ENCODE measurements at places on chromosomes 12 and 14.
A peak's percentile ranks its signal among the peaks of the same experiment; 100 is the strongest.

GRCh38 chr14:31457665-31458659 is 656 bp upstream of the DTD2 start:
- no peak for DNase-seq

DNA sequence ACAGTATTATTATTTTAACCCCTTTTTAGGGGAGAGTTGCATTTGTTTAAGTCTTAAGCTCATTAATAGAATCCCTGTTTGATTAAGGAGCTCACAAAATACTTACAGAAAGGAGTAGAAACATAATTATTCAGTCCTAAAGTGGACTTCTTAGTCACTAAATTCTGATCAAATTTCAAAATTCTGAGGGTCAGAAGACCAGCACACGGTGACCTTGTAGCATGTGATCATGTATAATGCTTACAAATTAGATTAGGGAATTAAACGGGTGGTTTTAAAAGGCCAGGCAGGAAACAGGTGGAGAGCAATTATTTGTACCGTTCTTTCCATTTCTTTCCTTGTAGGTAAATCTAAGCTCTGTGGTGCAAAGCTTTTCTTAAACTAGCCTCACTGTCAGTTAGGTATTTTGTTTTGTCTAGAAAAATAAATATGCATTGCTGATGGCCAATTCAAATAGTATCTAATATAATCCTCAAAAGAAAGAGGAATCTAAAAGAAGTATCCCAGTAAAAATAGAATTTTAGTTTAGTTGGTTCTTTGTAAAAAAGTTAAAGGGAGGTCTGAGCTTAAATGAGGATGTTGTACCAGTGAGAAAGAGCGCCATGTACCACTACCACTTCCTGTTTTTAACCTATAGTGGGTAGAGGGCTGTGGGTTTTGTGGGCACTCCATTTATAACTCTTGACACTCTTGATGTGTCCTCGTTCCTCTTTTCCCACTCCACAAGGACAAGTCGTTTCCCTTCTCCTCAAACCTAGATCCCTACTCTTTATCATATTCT is 51.1 kb downstream of the SLC38A1 start:
- DNase-seq, result no peak

GRCh38 chr14:65080960-65081747 is 21.2 kb downstream of the MAX start:
- no peak for DNase-seq

- DNase-seq, result no peak
Measured at GRCh38 chr12:1003600-1004271, 12.7 kb downstream of the ERC1 start.

GRCh38 chr12:125871811-125872594 is 806.8 kb downstream of the AACS start:
- DNase-seq, result no peak

- no peak for DNase-seq
Measured at GRCh38 chr12:29072631-29073030, 76.4 kb upstream of the FAR2 start.

DNA sequence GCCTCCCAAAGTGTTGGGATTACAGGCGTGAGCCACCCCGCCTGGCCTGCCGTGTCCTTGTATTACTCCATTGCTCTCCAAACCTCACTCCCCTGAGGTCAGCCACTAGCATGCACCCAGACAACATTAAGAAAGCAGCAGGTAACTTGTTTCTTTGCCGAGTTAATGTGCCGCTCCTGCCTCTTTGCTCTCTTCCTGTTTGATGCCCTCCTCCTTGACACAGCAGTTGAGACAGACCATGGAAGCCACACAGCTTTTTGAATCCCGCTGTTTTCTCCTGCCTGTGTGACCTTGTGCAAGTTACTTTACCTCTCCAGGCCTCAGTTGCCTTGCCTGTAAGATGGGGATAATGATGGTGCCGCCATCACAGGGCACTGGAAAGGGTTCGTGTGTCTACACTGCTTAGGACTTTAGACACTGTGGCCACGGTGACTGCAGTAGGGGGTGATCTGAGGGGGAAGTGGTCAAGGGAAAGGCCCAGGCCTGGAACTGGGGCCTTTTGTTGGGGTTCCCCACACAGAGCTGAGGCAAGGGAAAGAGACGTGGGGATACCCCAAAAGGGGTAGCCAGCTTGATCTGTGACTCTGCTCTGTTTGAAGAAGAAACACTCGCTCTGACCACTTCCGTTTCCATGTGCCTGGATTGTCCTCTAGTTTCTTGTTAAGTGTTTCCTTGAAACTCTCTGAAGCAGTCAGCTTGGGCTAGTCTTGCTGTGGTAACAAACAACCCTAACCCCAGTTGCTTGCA is 69.3 kb downstream of the RIN3 start:
- no peak for DNase-seq

GRCh38 chr12:131389054-131390013 is 321.6 kb upstream of the SFSWAP start:
- DNase-seq, result no peak

DNA sequence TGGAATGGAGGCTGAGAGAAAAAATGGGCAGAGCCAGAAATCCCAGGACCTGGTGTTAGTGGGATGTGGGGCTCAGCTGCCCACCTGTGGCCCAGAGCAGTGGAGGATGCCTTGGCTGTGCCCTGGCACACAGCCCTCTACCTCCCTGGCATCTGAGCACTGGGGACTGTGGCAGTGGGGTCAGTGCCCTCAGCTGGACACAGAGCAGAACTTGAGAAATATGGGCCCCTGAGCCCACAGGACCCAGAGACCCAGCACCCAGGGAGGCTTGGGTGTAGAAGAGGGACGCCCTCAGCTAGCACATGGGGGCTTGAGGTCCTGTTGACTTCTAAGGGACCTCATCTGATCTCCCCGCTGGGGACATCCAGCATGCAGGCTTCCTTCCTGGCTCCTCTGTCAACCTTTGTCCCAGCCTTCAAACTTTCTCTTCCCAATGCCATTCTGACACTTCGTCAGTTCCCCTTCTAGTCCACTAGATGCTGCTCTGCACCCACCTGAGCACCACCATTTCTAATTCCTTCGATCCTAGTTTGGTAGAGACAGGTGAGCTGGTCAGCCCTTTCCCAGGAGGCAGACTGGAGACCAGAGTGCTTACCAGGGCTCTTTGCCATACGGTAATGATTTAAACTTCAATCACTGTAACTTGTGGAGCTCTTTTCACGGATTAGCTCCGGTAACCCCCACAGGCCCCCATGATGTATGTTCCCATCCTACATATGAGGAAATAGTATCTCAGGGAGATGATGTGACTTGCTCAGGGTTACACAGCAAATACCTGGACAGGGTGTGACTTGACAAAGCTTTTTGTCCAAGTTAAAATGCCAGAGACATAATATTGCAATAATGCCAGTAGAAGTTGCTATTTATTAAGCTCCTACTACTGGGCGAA is 143.7 kb downstream of the ASCL4 start:
- no peak for DNase-seq

DNA sequence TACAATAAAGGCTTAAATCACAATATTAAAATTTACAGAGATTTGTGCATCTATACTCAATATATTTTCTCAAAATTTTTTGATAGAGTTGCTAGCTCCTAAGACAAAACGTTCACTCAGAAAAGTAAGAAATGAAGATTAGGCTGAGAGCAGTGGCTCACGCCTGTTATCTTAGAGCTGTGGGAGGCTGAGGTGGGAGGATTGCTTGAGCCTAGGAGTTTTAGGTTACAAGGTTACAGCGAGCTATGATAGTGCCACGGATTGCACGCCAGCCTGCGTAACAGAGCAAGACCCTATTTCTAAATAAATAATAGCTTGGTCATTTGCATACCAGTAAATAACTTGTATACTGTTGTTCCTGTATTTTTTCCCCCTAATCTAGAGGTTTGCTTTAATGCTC is 35.0 kb upstream of the CFL2 start:
- DNase-seq, result no peak

- peak; percentile 49 for DNase-seq
Measured at GRCh38 chr12:52496590-52497071, 3.6 kb upstream of the KRT6A start.

- no peak for DNase-seq
Measured at GRCh38 chr14:35287431-35288013, 4.7 kb upstream of the PSMA6 start.

DNA sequence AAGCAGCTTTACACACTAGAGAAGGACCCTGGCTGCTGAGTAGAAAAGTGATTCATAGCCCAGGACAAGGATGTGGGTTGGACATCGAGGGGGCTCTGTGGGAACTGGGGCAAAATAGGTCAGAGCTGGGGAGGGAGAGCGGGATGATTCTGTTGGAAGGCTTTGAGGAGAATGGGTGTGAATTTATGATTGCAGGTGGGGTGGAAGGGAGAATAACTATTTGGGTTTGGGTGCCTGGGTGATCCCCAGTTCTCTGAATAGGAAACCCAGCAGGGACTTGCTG is 13.1 kb downstream of the SERPINA3 start:
- no peak for DNase-seq

DNA sequence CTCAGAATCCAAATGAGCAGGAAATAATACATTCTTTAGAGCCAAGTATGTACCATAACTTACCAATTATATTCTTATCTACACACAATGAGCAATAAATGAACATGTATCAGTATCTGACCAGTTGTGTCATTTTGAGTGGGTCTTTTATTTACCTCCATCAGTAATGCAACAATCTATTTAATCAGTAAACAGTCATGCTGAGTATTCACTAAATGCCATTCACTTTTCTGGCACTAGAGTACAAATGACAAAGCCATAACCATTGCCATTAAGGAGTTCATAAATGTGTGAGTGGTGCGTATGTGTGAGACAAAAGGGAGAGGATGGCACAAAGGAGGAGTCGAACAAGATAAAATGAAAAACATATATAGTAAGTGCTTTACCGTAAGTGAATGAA is 1.5 kb upstream of the STRAP start:
- no peak for DNase-seq

GRCh38 chr14:106562451-106562850 is 1036.1 kb downstream of the TMEM121 start:
- DNase-seq, result no peak

DNA sequence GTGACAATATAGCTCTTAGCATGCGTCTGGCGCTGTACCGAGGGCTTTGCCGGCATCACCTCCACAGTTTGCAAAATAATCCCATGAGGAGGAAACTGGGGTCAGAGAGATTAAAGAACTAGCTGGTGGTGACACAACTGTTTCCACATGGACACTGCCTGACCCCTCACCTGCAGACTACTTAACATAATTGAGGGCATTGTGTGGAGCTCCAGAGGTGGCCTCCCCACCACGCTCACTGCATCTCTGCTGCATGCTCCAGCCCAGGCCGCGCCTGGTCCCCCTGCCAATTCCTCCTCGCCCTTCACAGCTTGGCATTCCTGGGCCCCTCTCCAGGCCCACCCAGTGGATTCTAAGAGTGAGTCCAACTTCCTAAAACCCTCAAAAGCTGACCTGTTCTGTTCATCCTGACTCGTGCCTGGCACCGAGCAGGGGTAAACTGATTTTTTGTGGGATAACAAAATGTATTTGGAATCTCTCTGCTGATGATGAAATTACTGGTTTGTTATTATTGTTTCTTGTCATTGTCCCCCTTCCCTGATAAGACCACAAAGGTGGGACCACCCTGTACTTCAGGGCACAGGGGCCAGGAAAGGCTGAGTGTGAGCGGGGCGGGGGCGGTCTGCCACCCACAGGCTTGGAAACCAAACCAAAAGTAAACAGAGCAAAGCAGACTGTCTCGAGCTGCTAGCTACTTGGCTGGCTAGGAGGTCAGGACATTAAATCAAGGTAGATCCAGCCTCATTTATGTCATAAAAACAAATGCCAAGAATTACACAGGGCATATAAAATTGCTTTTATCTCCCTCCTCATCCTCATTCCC is 40.6 kb downstream of the CHGA start:
- DNase-seq, result no peak

GRCh38 chr14:24802236-24802635 is 168.2 kb upstream of the GZMB start:
- no peak for DNase-seq

- peak; percentile 40 for DNase-seq
Measured at GRCh38 chr12:29320295-29321085, 60.5 kb downstream of the ERGIC2 start.

GRCh38 chr12:131112021-131112420 is 158.3 kb downstream of the ADGRD1 start:
- no peak for DNase-seq

- no peak for DNase-seq
Measured at GRCh38 chr14:24409956-24410355, 11.2 kb downstream of the NYNRIN start.

DNA sequence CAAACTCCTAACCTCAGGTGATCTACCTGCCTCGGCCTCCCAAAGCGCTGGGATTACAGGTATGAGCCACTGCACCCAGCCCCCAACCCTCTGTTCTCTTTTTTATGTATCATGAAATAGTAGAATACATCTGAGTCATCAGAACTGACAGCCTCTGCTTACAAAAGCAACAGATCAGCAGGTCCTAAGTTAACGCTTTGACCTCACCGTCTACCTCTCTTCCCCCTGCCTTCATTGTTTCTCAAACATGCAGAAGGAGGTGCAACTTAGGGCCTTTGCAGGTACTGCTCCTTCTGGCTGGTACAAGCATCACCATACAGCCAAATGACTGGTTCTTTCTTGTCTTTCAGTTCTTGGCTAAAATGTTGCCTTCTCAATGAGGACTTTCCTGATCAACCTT is 249.2 kb downstream of the PAWR start:
- no peak for DNase-seq

DNA sequence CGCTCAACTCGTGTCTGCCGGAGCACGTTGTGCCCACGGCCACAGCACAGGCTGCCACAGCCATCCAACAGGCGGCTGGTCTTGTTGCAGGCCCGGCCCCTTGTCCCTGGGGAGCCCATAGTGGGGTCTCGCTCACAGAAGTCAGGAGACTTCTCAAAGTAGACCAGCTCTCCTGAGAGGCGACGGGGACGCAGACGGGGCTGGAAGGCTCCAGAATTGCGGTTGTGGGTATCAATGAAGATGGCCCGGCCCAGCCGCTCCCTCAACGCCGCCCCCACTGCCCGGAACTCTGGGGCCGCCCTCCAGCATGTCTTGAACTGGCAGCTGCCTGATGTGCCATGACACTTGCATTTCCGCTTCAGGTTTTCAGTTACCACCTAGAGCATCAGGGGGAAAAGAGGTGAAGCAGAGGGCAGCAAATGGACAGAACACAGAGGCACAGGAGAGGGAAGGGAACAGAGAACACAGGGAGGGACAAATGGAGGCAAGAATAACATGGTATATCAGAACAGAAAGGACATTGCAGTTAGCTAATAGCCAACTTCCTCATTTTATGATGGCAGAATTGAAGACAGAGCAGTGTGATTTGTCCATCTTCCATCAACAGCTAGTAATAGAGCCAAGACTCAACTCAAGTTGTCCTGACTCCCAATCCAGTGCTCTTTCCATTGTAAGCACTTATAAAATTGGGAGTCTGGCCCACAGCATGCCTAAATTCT is 5.2 kb downstream of the WNT10B start:
- DNase-seq, result no peak

GRCh38 chr14:20609215-20610001 is 18.2 kb upstream of the RNASE12 start:
- DNase-seq, result peak; percentile 77

GRCh38 chr14:89013098-89013504 is 188.7 kb downstream of the TTC8 start:
- no peak for DNase-seq

GRCh38 chr12:110012659-110013058 is 13.4 kb downstream of the ANKRD13A start:
- DNase-seq, result no peak
